ENCODE measurements at places on chromosomes 5 and 9.

DNA sequence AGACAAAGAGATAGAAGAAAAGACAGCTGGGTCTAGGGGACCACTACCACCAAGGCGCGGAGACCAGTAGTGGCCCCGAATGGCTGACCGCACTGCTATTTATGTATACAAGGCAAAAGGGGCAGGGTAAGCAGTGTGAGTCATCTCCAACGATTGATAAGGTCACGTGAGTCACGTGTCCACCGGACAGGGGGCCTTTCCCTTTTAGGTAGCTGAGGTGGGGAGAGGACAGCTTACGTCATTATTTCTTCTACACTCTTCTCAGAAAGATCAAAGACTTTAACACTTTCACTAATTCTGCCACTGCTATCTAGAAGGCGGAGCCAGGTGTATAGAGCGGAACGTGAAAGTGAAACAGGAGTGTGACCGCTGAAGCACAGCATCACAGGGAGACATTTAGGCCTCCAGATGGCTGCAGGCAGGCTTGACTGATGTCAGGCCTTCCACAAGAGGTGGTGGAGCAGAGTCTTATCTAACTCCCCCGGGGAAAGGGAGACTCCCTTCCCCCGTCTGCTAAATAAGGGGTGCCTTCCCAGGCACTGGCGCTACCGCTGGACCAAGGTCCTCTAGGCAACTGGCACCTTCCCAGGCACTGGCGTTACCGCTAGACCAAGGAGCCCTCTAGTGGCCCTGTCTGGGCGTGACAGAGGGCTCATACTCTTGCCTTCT lies 6.1 kb upstream of the PRR16 start:
- no peak for DNase-seq

DNA sequence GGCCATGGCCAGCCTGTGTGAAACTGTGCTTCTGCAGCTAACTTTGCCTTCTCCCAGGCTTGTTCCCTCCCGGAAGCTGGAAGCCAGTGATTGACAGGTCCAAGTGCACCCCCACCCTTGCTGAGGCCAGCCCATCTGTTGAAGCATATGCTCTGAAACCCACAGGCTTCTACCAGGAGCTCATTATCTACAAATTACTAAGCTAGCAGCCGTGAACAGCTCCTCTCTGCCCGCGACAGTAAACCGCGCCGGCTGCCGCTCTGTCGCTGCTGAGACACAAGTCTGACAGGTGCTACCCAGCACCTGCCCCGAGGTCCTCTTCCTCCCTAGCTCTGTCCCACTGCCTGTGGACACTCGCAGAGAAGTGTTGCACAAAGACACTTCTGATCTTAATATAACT lies 490.9 kb downstream of the GADD45G start:
- DNase-seq: no peak

DNA sequence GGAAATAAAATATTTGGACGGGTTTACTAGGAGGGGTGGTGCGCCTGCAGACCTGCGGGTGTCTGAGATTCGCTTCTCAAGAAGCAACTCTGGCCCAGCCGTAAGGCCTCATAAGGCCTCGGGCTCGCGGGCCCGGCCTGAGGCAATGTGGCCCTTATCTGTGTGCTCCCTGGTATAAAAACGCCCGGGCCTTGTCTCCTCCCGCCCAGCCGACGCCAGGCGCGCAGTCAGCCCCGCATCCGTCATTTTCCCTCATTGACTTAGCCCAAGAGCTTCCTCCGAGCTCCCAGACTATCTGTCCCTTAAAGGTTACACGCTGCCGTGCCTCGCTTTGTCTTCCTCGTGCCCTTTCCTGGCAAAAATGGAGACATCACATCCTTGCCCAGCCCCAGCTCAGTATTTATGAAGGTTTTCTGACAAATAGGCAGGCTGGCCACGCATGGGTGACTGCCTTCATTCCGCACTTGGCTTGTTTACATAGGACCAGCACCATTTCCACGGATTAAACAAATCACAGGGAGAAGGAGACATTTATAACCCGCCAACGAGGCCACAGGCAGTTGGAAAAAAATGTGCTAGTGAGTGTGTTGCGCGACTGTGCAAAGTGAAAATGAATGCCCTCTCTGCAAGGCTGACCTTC lies 74.5 kb upstream of the TBCA start:
- no peak for DNase-seq

DNA sequence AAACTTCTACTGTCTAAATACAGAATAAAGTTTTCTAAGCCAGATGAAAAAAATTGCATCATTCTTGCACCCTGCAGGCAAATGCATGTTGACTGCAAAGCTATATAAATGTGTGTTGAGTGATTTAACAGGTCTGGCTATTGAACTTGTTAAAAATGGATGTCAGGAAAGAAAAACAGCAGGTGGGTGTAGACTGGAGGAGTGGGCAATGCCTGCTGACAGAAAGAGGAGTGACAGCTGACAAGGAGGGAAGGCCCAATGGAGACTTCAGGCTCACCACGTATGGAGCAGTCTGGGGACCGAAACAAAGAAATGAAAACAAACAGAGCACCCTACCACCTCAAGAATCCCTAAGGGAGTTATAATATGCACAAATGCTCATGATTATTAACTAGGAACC lies 127.8 kb downstream of the GRIA1 start:
- no peak for DNase-seq

GRCh38 chr9:134641173-134641989 lies at the start of gene COL5A1:
Gene COL5A1 (plus strand): TSS chr9:134641803. CDS start chr9:134642188, 385 bp downstream.
- DNase-seq: peak; percentile 85

DNA sequence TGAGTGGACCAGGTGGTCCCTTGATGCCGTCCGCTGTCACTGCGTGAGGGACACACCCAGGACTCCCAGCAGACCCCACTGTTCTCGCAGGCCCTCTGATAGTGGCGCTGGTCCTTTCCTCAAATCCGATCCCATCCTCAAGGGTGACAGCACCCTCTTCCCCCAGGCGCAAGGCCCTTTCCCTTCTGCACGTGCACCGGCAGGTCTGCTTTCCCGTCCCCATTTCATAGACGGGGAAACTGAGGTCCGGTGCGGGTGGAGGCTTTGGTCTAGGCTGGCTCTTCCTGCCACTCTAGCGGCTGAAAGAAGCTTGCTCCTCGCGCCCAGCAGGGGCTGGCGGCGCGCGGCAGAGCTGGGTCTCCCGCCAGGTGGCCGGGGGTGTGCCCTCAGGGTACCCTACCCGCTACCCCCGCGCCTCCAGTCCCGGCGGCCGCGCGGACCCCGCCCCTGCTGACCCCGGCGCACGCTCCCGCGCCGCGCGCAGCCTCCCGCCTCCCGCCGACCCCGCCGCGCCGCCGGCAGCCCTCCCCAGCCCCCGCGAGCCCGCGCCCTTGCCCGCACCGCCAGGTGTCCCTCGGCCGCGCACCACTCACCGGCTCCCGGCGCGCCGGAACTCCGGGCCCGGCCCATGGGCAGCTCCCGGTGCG lies 453 bp downstream of the RASGEF1C start:
- no peak for DNase-seq

DNA sequence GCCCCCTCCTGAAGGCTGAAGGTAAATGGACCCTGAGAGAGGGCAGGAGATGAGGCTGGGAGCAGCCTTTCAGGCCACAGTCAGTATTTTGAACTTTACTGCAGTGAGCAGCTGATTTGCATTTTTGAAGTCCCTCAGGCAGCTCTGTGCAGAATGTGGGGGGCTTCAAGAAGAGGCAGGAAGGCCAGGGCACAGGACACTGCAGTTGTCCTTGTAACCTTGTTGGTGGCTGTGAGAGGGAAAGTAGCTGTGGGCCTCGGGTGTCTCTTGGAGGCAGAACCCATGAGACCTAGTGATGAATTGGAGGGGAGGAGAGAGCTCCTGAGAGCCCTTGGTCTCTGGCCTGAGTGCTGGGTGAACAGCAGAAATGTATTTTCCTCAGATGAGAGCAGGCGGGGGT lies 2.6 kb downstream of the CCDC180 start:
- DNase-seq: no peak

GRCh38 chr9:93646640-93647178 lies 70.3 kb downstream of the PHF2 start:
- no peak for DNase-seq

DNA sequence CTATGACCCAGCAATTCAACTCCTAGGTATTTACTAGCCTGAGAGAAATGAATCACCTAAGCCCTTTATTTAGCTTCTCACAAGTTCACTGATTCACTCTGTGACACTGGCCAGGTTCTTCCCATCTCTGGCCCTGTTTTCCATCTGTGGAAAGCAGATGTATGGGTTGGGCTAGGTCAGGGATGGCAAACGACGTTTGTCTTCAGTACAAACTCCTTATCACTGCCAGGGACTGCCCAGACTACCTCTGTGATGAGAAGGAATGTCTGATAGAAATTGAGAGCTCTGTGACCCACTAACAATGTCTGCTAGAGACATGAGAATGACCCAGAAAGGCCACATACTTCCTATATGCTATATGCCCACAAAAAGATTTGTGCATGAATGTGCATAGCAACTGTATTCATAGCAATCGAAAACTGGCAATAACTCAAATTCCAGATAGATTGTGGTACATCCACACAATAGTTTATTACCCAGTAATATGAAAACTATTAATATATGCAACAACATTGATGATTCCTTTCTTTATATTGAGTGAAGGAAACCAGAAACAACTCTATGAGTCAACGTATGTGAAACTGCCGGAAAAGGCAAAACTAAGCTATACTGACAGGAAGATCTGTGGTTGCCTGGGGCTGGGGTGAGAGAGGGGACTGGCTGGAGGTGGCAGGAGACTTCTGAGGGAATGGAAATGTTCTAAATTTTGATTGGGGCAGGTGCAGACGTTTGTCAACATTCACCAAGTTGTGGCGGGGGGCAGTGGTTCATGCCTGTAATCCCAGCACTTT lies 32.0 kb upstream of the ADAM19 start:
- DNase-seq: no peak

GRCh38 chr9:78782234-78782633 lies 485.3 kb downstream of the PSAT1 start:
- no peak for DNase-seq

DNA sequence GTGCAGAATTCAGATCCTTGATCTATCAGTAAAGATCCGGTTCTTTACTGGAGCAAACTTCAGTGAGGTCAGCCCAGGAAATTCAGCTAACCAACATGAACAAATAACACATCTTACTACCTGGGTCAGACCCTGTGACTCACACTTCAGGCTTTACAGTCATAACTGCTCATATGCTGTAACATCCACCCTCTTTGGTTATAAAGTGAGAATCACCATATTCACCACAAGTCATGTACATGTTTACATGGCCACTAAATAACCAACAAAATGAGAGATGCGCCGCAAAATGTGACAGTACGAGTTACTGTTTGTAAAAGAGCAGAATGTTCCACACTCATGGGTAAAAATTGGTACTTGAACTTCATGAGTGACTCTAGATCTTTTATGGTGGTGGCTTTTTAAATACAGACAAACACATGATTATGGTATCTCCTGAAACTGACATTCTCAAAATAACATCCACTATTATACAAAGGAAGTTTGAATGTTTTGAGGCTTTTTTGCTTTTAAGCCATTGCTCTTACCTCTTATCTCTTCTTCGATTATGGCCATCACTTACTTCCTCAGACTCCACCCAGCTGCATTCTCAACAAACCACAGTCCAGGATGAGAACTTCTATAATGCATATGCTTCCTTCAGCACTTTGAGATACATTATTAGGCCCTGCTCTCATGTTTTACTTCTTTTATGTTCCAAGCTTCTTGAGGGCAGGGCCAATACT lies 516.6 kb downstream of the RAB3C start:
- no peak for DNase-seq

- DNase-seq: no peak
These were observed 13.7 kb upstream of the PRELID2 start for GRCh38 chr5:145848854-145849253.

DNA sequence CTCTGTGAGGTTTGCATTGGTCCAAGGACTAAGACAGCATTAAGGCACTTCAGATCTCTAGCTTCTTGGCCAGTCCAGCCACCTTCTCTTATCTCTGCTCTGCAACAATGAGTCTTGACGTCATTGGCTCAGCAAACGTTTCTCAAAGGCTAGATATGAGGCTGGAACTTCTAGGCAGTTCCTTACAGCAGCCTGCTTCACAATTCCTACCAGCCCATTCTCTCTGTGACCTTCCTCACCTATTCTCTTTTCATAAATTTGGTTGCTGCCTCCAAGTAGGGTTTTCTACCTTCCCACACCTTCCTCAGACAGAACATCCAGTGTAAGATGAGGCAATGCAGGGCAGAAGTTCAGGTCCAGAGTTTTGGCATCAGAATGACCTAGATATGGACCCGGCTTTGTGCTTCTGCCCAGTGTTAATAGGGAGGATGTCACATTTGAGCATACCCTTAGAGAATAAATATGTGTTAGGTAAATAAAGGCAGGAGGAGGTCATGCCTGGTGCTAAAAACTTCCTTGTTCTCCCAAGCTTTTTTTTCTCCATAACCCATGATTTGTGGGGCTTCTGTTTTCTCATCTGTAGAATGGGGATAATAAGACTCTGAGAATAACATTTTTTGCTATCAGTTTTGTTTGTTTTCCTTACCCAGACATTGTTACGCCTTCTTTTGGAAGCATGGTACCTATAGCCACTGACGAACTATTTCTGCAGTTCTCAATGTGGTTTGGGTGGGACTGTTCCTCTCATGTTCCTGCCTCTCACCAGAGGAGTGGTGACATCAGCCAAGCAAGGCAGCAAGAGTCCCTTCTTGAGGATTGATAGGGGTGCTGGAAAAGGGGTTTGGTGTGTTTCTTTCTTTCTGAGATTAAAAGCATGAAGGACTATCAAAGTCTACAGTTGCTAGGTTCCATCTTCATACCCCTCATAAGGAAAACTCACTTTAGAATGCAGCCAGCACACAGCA lies 220.6 kb upstream of the TRIM32 start:
- no peak for DNase-seq

DNA sequence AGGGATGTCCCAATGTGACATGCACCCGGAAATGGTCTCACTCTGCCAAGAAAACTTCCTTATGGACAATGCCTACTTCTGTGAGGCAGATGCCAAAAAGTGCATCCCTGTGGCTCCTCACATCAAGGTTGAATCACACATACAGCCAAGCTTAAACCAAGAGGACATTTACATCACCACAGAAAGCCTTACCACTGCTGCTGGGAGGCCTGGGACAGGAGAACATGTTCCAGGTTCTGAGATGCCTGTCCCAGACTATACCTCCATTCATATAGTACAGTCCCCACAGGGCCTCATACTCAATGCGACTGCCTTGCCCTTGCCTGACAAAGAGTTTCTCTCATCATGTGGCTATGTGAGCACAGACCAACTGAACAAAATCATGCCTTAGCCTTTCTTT lies 37.6 kb upstream of the CCDC152 start:
- DNase-seq: no peak

Measured in NT2/D1 (cell line).